Pons (tissue), 1 donor: ENCODE measurements at places on chromosomes 7 and 10.

DNA sequence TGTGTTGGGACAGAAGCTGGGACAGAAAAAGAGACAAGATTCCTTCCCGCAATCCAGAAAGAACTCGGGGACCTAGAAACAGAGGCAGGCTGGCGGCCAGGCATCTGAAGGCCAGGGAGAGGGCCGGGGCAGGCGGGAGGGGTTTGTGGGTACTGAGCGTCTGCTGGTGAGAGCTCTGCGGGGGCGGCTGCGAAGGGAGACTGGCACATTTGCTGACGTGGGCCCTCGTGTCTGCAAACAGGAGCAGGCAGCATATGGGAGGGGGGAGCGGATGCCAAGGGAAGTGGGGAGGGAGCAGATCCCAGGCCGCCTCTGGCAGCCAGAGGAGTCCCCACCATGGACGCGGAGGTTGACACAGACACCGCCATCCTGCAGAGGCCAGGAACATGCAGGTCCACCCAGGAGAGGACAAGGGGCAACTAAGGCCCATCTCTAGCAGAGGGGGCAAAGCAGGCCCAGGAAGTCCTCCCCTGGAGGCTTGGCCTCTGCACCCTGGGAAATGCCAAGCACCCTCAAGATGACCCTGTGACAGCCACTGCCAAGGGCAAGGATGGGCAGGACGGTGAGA is 32.2 kb downstream of the KCNH2 start:
- peak; percentile 29 for DNase-seq

DNA sequence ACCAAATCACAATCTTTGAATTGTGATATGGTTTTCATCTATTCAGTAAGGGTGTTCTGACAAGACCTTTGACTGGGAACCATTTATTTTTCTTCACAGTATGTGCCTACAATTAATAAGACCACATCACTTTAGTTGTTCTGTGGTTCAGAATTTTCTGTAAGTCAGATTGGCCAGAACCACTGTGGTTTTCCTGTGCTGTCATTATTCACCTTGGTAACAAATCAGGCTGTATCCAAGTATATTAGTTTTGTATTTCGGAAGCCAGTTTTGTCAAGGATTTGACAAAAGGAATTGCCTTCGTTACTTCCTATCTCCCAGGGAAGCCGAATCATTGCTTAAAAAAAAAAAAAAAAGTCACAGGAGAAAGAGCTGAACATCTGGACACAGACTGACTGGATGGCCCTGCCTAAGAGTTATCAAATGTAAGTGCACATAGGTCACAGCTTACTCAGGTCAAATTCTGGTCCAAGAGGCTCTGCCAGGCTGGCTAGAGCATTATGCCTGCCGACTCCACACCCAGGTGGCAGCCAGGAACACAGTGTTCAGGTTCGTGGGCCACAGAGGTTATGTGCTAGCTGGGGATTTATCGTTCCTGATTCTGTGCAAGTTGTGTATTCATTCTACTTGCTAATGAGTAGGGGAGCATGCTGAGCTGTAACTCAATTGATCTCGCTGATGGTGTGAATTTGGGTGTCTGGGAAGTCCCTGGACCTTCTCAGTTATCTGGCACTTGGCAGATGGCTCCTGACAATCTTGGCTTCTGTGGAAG is 175.3 kb downstream of the JAZF1 start:
- DNase-seq, result no peak

- no peak for DNase-seq
Measured at GRCh38 chr10:3167611-3168330, 4.8 kb downstream of the PITRM1 start.

- peak; percentile 31 for DNase-seq
Measured at GRCh38 chr7:38262545-38262944, 10.9 kb downstream of the TARP start.

GRCh38 chr7:42359946-42360345 is 122.9 kb upstream of the GLI3 start:
- no peak for DNase-seq

GRCh38 chr10:88127766-88128165 is 264.3 kb downstream of the PTEN start:
- DNase-seq, result no peak

GRCh38 chr10:13990946-13991345 is 339.8 kb downstream of the FRMD4A start:
- no peak for DNase-seq

- no peak for DNase-seq
Measured at GRCh38 chr10:103507235-103508191, 14.0 kb downstream of the NEURL1 start.

- no peak for DNase-seq
Measured at GRCh38 chr7:142319970-142320369, 62.1 kb upstream of the PRSS58 start.

DNA sequence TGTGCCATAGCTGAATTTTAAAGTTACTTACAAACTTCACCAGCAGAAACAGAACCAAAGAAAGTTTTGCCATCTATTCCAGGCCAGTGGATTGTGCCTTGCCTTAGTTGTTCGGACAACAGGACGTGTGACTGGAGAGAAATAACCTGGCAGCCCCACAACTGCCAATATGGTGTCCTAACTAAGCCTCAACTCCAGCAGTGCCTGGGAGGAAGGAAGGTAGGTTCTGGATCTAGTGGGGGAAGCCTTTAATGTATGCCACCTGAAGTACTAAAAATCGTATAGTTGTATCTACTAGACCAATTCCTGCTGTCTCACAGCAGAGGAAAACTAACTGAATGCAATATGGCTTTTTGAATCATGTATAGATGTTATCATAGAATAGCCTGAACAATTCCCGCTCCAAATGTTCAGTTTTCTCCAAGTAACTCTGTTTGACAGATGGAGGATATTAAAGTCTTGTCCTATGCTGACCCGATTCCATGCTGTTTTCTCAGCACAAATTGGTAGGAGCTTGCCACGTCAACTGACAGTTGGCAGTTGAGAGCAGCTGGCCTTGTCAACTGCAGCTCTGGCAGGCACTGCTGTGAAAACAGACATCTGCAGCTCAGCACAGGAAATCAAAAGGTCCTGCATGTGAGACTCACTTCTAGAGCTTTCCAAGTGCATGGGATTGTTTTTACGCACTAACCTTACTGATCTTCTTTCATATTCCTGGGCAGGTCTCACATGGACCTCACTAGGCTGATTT is 84.5 kb upstream of the WNT16 start:
- peak; percentile 18 for DNase-seq

DNA sequence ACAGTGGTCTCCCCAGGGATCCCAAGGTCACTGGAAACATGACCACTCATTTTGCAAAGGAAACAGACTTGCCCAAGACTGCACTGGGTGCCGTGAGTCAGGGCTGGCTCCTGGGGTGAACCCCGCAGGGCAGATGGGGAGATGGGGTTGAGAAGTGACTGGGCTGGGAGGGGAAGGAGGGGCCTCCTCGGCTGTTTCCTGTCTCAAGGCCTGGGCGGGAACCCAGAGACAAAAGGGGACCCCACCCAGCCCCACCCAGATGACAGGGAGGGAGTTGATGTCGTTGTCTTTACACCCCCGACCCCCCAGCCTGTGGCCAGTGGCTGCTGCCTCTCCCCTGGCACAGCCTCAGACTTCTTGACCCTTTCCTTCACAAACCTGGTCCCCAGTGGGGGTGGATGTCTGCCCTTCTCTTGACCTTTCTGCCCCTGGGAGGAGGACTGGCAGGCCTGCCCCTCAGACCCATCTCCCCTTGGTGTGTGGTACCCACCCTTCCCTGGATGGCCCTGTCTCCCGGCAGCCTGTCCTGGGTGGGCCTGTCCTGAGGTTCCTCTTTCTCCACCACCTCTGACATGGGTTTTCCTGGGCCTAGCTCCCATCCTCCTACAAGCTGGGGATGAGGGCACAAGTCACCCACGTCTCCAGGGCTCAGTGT is 1.4 kb downstream of the MYO1G start:
- no peak for DNase-seq
